ENCODE measurements at places on chromosomes 3 and 15.
A peak's percentile ranks its signal among the peaks of the same experiment; 100 is the strongest.

GRCh38 chr3:46893146-46893748 is 15.7 kb downstream of the PTH1R start:
- DNase-seq: no peak

DNA sequence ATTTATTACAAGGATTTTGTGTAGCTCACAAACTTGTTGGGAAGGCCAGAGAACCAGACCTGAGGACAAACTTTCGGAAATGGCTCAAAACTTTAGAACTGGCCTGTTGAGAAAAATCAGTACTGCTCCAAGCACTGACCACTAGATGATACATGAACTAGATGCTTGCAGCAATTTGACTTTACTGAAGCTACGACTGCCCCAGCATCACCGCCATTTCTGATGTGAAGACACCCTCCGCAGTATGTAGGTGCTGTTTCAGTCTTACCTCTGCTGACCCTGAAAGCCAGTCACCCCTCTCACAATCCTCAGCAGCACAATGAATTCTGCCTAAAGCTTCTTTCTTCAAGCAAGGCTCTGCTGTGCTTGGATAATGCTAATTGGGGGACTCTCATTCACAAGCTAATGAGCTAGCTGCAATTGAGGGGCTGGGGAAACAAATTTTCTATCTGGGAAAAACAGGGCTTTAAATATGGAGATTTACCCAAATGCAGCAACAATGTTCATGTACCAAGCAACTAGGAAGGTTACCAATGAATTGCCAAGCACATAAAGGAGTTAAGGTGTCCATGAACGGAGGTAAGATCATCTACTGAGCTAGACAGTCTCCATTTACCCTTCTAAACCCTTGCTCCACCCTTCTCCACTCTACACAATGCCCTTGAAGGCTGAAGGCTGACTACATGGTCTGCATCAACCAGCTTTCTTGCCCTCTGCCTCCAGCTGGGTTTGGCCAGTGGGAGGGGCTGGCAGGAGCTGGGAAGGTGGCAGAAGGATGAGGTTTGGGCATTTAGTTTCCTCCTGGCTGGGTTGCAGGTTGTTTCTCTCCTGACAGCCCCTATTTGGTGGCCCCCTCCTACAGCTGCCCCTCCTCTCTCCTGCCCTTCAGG is 53.2 kb upstream of the FSTL1 start:
- no peak for DNase-seq

DNA sequence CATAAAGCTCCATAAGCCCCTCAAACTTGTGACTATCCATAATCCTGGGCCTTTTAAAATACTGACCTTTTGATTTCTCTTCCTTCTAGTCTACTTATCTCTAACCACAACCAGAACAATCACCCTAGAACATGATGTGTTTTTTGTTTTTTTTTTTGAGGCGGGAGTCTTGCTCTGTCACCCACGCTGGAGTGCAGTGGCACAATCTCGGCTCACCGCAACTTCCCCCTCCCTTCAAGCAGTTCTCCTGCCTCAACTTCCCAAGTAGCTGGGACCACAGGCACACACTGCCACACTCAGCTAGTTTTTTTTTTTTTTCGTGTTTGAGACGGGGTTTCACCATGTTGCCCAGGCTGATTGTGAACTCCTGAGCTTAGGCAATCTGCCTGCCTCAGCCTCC is 25.1 kb downstream of the VPS39 start:
- no peak for DNase-seq

GRCh38 chr15:101162701-101163483 is 89.0 kb downstream of the CHSY1 start:
- no peak for DNase-seq

DNA sequence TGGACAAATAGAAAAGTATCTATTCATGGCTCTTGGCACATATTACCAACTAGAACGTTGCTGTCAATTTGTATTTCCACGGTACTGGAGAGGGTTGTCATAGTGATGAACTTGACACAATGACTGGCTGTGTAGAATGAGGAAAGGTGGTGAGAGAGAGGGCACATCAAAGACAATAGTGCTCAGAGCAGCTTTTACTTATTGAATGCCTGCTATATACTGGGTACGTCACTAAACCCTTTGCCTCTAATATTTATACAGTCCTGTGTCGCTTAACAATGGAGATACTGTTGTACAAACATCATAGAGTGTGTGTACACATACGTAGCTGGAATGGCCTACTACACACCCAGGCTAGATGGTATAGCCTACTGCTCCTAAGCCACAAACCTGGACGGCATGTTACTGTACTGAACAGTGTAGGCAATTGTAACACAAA is 8.3 kb downstream of the TMPRSS7 start:
- DNase-seq: peak; percentile 59

GRCh38 chr15:70054366-70054765 is 43.4 kb downstream of the TLE3 start:
- no peak for DNase-seq

DNA sequence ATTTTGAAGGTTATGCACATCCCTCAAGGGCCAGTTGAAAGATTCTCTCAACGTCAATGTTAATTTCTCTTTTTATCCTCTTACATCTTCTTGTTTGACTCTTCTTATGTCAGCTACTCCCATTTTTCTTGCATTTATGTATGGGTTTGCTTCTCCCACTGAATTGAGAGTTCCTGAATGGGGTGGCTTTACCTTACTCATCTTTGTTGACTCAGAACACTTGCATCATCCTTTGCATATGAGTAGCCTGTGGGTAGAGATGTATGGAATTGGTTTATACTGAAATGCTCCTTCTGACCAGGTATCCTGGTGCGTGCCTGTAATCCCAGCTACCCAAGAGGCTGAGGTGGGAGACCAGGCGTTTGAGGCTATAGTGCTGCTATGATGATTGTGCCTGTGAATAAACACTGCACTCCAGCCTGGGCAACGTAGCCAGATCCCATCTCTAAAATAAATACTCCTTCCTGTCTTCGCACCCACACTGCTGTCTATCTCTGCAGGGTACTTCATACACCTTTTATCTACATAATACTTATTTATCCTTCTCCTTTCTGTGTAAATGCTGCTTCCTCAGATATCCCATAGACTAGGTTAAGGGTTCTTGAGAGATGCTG is 123.6 kb upstream of the DPH6 start:
- DNase-seq: no peak

DNA sequence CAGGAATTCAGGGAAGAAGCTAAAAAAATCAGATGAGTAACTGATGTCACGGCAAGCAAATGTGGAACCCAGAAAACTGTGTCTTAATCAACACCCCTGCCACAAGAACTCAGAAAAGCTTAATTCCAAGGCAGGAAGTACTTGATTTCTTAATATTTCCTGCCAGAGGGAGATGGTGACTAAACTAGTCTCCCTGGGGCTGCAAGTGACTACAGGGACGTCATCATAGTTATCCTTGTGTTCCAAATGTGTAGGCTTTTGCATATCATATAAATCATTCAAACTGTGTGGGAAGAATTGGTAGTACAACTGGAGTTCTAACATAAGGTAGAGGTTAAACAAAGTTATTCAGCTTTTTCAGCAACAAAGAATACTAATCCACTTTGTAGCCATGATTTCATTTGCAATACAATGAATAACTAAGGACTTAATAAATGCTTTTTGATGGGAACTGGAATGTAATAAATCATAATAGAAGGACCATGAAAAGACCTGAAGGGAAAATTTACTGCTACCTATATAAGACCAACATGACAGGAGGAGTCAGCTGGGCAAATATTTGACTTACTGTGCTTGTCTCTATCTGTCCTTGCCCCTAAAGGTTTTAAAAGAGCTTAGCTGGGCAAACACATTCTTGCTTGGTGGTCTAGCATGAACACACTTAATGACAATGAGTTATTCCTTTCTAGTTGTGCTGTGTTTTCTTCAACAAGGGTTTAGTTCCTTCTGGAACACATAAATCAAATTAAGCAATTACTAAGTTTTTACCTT is 76.0 kb upstream of the NECTIN3 start:
- no peak for DNase-seq

DNA sequence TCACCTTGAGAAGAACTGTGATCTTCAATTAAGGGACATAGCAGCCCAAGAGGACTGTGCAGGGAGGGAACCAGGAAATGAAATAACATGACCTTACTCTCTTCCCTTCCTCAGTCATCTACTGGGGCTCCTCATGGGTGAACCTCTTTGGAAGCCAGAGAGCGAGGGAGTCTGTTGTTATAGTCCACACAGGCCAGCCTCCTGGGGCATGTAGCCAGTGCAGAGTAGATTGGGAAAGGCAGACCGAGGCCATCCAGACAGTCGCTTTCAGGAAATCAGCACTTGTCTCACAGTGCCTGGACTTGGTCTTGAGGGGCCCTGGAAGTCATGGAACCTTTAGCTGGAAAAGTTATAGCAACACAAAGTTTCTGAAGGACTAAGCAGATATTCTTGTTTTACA is 6.1 kb downstream of the CRTAP start:
- DNase-seq: no peak

- no peak for DNase-seq
Observed at GRCh38 chr3:50373146-50374051, 14.1 kb upstream of the TMEM115 start.

DNA sequence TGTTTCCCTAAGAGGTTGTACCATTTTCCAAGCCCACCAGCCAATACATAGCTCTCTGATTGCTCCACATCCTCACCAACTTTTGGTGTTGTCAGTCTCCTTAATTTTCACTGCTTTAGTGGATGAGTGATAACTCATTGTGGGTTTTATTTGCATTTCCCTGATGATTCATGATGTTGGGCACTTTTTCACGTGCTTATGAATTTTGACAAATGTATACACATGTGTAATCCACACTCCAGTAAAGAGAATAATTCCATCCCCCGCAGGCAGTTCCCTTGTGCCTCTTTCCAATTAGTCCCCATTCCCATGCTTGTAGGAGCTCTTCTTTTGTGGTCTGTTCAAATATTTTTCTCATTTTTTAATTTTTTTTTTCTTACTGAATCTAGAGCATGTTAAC is 52.4 kb downstream of the ANP32A start:
- no peak for DNase-seq

DNA sequence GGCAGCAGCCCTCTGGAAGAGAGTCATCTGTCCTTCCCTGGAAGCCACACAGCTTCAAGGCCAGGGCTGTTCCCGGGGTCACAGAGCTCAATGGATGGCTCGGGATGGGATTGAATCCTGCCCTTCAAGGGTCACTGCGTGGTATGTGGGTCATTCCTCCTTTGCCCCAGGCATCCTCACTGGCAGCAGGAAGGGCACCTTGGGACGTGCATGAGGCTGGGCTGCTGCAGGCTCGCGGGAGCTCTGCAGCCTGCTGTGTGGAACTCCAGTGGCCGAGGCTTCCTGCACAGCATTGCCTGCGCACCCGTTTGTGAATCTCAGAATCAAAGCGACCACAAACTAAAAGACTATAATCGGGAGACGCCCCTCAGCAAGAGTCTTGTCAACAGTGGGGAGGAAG is 60.7 kb downstream of the PCSK6 start:
- no peak for DNase-seq

GRCh38 chr3:54960082-54960481 is 32.2 kb upstream of the LRTM1 start:
- no peak for DNase-seq

DNA sequence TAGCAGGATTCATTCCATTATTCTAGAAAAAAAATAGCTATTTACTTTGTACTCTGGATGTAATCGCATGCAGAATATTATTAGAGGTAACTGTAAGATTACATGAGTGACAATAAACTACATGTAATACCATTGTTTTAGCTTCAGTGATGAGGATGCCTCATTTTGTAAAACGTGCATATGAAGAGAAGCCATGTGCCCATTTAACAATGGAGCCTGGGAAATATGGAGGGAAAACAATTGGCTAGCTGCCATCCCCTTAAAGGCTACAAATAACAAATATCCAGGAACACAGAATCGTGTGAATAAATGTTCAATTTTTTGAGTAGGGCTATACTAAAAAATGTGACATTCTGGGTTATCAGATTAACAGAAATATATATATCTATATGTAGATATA is 151.1 kb downstream of the SAMMSON start:
- DNase-seq: no peak

DNA sequence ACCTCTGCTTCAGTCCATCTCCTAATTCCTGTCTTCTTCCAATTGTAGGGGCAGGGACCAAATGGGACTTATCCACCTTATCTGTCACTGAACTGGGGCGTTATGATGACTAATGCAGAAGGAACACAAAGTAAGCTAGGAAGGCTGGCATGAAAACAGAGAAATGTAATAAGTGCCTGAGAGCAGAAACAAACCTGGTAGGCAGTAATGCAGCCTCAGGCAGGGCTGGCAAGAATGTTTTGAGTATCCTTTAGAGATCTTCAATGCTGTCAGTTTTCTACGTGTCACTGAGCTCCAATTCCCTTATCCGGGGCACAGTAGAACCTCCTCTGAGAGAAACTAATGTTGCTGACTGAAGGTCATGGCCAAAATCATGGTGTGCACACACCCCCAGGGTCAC is 246.2 kb upstream of the TBL1XR1 start:
- DNase-seq: no peak

GRCh38 chr15:81523867-81524266 is 149.9 kb upstream of the TMC3 start:
- DNase-seq: no peak

DNA sequence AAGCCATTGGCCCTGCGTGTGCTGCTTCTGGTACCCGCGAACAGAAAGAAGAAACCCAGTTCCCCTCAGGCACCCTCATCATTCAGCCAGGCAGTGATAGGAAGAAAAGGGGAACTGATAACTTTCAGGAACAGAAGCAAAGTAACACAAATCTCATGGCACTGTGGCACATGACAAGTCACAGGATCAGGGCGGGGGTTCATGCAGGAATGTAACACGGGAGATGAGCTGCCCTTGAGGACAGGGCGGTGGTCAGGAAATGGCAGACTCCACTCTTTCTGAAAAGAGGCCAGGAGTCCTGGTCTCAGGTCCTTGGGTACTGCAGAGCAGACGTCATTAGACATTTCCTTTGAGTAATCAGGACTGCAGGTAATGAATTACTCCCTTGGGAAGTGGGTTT is 95.5 kb downstream of the CCNL1 start:
- DNase-seq: no peak

DNA sequence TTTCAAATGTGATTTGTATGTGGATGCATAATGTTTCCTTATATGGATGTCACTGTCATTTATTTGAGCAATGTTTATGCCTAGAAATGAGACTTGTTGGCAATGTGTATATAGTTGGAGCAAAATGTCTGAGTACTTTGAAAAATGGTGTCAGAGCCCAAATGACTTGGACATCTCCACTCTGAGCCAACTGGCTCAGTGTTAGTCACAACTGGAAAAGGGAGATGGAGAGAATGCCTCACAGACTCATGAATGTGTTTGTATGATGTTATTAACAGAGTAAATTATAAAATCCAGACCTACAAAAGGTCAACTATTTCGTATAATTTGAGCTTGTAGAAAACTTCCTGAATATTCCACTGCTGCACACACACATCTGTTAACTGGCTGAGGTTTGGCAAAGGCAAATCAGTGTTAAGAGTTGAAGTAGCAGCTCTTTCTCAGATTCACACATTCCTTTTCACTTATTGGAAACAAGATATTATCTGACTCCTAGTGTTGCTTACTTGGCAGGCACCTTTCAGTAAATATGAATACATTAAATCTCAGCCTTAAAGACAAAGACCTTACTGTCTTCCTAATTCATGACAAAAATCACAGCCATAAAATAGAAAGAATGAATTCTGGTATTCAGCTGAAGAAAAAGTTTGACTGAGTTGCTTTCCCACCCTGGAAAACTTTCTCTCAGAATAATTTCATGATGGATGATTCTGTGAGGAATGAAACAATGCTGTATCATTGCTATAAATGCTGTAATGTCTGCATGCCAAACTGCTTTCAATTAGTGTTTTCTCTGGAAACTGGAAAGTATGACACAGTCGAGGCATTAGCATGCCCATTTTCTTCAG is 27.0 kb downstream of the ADIPOQ start:
- DNase-seq: no peak

- DNase-seq: no peak
Observed at GRCh38 chr15:60651734-60652141, 172.8 kb upstream of the ICE2 start.

All from NCI-H1048 (cell line).